ENCODE measurements at places on chromosomes 11 and 22.

- DNase-seq, result no peak
Measured at GRCh38 chr22:44331881-44332714, 19.3 kb upstream of the SHISAL1 start.

DNA sequence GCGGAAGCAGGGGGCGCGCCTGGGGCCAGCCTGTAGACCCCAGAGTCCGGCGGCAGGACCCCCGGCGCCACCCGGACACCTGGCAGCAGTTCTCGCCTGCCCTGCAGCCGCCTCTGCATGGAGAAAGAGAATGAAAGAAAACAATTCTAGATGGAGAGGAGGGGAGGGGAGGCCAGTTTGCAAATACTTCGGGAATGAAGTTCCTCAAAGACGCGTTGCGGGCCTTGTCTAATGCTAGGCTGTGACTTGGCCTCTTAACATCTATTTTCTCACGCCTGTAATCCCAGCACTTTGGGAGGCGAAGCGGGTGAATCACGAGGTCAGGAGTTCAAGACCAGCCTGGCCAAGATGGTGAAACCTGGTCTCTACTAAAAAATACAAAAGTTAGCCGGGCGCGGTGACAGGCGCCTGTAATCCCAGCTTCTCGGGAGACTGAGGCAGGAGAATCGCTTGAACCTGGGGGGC, 2.1 kb upstream of the BARX2 start:
- DNase-seq, result no peak

DNA sequence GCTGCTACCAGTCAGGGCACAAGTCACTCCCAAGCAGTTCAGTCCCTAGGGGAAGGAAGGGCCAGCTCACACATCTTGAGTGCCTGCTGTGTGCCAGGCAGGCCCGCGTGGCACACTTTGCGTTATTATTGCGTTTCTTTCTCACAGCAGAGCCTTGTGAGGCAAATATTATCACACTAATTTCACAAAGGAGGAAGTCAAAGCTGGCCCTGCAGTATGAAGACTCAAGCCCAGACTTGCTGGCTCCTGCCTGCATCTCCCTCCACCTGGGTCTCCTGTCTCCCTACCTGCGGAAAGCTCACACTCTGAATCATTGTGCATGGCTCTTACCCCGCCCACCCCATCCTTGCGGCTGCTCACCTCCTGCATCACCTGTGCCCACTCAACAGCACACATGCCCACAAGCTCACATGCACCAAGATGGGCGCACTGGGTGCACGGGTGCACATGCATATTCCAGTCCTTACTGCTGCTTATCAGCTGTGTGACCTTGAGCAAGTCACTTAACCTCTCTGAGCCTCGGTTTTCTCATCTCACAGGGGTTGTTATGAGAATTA, 31.7 kb upstream of the P2RY2 start:
- no peak for DNase-seq

- no peak for DNase-seq
Measured at GRCh38 chr11:7364660-7365059, 113.0 kb downstream of the SYT9 start.

DNA sequence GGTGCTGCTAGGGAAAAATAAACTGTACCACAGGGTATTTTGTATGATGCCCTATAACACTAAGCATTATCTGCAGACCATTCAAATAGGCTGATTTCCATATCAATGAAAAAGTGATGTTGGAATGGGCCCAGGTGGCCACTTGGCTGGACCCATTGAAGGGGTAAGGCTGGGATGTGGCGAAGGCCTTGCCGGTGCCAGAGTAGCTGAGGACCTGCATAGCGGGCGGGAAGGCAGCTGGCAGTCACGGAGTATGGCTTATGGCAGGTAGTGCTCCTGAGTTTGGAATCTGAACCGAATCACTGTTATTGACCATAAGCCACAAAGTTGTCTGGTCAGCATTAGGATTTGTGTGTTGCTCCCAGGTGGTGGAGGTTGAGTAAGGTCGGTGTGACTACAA, 131.0 kb downstream of the MICAL2 start:
- no peak for DNase-seq

GRCh38 chr11:11993839-11994238, 14.6 kb downstream of the DKK3 start:
- no peak for DNase-seq

DNA sequence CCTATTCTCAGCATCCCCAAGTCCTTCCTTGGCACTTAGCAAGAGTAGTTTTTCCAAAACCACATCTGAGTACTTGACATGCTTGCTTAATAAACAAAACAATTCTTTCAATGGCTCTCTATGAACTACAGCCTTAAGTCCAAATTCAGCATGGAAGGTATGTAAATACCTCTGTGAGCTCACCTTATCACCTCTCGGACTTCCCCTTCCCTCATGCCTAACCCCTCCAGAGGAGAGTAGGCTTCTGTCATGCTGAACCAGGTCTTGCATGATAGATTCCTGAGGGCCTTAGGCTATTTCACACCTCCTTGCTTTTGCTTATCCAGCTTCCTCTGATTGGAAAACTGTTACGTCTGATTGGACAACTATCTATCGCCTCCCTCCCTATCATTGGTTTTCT, 312.9 kb upstream of the CCDC90B start:
- DNase-seq, result no peak

DNA sequence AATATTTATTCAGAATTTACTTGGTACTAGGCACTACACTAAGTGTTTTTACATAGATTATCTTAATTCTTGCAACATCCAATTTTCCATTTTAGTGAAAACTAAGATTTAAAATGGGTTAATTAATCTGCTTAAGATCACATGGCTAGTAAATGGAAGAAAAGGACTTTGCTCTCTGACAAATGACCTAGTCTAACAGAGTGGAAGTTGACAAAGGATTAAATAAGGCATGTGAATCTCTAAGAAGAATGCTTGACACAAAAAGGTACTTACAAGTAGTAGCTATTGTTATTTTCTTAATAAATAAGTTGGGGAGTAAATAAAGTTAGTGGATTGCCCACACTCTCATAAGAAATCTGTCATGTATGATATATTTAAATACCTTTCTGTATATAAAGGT, 584.8 kb downstream of the DLG2 start:
- DNase-seq, result no peak

GRCh38 chr11:112321501-112322172, 61.0 kb upstream of the PLET1 start:
- DNase-seq, result no peak

DNA sequence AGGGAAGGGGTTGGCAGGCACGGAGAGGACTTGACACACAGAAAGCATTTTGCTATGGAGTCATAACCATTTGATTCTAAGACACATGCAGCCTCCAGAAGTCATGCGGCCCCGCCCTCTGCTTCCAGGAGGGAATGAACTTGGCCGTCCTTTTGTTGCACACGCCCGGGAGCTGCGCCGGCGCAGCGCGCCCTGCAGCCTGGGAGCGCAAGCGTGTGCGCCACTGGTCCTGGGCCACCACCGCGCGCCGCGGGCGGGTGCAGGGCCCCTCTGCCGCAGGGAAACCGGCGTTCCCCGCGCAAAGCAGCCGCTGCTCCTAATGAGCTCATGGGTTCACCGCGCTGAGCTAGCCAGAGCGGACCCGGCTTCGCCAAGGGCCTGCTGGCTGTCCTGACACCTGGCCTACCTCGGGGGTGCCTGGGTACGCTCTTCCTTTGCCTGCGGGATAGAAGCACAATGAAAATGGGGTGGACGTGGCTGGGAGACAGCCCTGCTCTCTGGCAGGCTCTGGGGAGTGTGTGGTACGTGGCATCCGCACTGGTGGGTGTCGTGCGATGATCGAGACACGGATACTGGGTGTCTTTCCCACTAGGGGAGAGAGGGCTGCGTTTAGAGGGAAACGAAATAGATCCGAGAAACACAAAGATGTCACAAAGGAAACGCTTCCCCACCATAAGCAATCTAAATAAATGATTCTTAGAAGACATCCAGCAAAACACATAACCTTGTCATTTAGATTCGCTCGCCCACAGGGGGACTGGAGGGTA, 669 bp downstream of the MICAL3 start:
- no peak for DNase-seq

GRCh38 chr22:22558972-22559603, at the start of gene PRAME:
Gene PRAME (minus strand): TSS chr22:22559265. CDS start chr22:22556832, 2,433 bp downstream.
- DNase-seq, result peak; percentile 16

DNA sequence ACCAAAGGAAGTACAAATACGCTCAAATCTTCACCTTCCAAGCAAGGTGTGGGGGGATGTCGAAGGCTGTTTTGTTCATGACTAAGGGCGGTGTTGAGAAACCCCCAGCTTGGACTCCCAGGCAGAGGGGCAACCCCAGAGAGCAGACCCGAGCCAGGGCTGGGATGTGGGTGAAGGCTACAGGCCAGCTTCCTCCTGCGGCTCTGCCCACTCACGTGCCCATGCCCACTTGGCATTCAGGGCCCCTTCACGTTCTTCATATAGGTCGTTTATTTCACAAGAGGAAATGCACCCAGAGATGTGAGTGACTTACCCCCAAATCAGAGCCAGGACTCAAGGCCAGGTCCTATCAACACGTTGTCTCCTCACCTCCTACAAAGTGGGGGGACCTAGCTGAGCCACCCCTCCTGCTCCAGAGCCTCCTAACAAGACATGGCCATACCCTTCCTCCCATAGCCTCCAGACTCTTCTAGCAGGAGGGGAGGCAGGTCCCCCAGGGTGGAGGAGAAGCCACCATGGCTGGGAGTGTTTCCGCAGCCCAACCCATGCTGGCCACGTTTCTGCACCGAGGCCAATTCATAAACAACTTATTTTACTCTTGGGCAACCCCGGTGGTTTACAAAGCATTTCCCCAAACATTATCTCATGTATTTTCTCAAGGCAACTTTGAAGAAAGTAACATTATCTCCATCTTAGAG, 22.0 kb downstream of the TMEM184B start:
- no peak for DNase-seq

GRCh38 chr11:6237761-6238302, 1.1 kb upstream of the CNGA4 start:
- no peak for DNase-seq

GRCh38 chr11:113764527-113765219, 8.8 kb downstream of the ZW10 start:
- DNase-seq, result no peak

DNA sequence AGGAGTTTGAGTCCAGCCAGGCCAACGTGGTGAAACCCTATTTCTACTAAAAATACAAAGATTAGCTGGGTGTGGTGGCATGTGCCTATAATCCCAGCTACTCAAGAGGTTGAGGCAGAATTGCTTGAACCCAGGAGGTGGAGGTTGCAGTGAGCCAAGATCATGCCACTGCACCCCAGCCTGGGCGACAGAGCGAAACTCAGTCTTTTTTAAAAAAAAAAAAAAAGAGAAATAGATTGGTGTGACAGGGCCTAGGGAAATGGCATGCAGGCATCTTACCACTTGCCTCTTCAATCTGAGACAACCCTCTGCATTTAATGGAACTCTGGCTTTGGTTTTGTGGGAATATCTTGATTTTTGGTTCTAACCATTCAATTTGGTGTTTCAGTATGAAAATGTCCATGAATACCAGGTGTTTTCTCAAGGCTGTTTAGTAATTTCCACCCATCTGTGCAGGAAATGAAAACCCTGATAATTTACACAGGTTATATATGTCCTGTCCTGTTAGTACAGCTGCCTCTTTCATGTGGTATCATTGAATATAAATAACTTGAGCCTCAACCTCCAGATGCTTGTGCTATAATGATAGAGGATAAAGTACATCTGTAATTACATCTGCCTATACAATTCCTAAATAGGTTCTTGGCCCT, 8.4 kb downstream of the XBP1 start:
- DNase-seq, result no peak

DNA sequence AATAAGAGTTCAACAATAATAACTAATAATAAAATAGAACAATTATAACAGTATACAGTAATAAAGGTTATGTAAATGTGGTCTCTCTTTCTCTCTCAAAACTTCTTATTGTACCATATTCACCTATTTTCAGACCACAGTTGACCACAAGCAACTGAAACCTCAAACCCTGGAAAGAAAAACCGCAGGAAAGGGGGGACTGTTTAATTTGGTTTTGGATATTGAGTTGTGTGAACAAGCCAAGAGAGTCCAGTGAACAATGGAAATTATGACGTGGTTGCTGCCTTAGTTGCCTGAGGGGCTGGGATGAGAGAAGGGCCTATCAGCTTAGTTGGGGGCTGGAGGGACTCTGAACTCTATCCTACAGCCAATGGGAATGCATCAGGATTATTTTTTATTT, 178.7 kb upstream of the POU2AF2 start:
- DNase-seq, result no peak

DNA sequence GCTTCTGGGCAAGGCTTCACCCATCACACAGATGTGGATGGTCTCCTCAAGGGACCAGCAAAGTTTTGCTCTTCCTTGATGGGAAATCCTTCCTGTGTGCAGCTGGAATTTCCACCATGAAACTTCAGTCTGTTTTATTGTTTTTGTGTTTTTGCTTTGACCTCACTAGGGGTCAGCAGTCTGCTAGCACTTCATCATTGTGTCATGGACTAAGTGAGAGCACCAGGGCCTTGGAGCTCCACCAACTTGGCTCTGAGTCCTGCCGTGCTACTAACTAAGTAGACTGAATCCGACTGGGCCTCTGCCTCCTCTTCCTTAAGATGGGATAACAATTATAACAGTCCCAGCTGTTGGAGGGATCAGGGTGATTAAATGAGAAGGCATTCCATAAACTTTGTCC, 305.8 kb upstream of the NCAM1 start:
- no peak for DNase-seq

DNA sequence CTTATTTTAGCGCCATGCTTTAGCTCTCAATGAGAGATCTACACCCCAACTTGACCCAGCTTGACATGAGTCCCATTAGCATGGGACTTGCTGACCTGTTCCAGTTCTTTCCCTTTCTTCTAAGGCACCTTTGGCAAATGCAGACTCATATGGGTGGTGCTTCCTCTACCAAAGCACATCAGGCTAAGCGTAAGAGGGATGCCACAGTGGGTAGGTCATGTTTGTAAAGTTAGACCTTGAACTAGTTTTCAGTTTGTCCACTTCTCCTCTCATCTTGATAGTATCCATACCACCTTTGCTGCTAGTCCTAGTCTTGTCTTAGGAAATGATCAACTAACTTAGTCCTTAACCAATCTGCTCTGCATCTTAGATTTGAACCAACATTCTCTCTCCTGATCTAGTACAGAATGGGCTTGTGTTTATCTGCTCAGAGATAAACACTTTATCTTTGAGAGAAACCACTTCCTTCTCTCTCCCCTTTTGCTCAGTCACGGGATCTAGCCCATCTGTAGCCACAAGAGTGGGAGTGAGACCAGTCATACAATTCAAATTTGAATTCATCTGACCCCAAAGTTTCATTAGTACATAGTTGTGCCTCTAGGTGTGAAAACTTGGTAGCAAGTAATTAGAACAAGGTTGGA, 72.1 kb upstream of the CD44 start:
- no peak for DNase-seq

DNA sequence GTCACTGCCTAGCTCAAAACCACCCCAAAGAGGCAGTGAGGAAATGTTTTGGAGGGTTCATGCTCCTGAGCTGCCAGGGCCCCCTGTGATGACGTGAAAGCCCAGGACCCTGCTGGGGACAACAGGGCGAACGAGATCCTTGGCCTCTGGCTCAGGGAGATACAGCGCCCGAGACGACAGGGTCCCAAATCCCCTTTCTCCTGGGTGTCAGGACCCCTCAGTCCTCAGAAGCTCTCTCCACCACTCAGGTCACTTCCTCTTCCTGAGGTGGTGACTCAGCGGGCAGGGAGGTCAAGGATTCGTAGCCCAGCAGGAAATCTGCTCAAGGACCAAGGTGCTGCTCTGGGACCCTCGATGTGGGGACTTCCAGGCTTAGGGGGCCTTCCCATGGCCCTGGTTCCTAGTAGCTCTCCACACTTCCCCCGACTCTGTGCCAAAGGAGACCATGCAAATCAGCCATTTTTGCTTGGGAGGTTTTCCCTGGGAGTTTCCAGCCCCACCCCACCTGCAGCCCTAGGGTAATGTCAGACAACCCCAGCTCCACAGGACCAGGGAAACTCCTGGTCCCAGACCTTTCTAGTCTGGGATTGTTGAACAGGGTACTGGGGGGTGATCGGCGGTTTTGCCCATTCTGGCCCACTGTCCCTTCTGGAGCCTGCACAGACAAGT, 12.8 kb downstream of the BCL9L start:
- DNase-seq, result peak; percentile 34

Measured in effector memory CD4-positive, alpha-beta T cell (primary cell).